C1 segment of cervical spinal cord (tissue), 14 donors: ENCODE measurements at places on chromosomes 12 and 14.

DNA sequence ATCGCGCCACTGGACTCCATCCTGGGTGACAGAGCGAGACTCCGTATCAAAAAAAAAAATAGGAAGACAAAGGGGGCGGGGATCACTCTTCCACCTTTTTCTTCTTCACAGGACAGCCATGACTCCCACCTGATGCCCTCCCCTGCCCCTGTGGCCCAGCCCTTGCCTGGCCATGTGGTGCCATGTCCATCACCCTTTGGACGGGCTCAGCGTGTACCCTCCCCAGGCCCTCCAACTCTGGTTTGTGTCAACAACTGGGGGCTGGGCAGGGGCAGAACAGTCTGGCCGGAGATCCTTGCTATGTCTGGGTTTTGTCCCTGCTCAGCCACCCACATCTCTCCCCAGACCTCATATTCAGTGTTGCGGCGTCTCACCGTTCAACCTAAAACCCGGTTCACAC lies 5.8 kb downstream of the TROAP start:
- DNase-seq: no peak

- no peak for DNase-seq
These were observed 141.6 kb downstream of the KICS2 start for GRCh38 chr12:64080319-64081007.

DNA sequence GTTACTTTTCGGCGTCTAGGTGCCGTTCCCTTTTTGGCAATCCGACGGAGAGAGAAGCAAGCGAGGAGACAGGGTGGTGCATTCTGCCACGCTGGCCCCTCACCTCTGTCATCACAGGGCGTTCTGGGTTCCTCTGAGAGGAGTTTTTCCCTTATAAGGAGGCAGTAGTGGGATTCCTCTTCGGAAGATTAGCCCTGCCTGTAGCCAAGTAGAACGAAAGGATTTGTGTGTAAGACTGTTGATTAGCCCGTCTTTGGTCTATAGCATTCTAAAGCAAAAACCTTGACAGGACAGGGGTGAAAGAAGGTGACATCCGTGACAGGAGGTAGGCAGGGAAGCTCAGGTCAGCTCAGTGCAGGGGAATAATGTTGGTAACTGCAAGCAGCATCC lies 9.1 kb upstream of the NEMF start:
- DNase-seq: peak; percentile 76

- no peak for DNase-seq
These were observed 66.0 kb downstream of the EGLN3 start for GRCh38 chr14:33884916-33885315.

DNA sequence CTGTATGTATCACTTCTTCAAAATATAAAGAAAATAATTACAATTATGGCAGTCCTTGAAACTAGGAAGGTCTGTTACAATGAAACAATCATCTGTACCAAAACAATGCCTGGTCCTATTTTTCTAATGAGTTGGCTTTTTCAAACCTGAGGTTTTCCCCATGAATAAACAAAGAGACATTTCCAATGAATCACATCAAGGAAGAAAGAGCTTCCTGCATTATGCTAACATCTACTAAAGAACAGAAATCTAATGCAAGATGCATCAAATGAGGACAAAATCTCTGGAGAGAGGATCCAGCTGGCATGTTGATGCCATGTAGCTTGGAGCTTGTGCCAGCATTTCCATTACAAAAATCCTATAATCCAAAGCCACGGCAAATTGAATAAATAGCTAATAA lies 29.3 kb downstream of the NIN start:
- no peak for DNase-seq

- DNase-seq: no peak
These were observed 177.9 kb upstream of the PRICKLE1 start for GRCh38 chr12:42767326-42767954.

GRCh38 chr12:56304872-56305590 lies 4.9 kb upstream of the CS start:
- no peak for DNase-seq

GRCh38 chr14:77542421-77543239 lies 44.0 kb upstream of the ISM2 start:
- DNase-seq: peak; percentile 26

DNA sequence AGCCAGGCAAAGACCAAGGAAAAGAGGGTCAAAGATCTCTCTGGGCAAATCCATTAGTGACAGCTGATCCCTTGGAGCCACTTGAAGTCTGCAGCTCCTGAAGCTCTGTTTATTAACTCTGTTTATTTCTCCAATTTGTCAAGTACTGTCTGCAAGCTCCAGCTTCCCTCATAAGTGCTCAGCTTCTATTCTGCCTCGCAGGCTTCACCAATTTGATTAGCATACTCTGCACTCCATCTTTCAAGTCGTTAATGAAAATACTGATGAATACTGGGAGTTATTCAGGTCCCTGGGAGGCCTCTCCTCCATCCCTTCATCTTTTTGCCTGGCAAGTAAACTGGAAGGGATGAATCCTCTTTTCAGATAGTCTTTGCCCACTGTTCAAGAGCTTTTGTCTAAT lies 54.3 kb downstream of the TTC9 start:
- DNase-seq: no peak

DNA sequence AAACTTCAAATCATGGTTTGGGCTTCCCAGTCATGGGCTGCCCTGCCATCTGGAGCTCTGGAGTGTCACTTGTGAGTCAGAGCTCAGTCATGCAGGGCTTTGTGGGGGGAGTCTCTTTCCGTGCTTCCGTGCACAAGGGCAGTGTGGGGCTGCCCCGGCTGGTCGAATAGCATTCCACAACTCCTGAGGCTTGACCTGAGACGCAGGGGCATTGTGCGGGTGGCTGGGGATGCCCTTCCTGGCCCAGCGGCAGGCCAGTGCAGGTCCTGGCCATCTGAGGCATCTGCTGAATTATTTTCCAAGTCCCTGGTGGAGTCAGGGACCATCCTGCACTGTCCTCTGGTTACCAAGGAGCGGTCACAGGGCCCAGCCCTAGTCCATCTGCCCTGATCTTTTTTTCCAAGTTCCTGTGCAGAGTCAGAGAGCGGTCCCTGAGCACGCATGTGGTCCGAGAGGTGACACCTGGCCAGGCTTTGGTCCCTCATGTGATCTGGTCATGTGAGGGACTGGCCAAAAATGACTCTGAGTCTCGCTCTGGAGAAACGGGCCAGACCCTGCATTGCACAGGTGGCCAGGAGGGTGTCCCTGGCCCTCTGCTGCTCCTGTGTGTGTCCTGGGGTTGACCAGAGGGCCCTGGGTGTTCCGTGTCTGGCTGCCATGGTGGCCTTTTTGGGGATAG lies 167.0 kb upstream of the ALG10B start:
- DNase-seq: no peak

- DNase-seq: no peak
These were observed 32.7 kb downstream of the ZCCHC8 start for GRCh38 chr12:122467983-122468382.

DNA sequence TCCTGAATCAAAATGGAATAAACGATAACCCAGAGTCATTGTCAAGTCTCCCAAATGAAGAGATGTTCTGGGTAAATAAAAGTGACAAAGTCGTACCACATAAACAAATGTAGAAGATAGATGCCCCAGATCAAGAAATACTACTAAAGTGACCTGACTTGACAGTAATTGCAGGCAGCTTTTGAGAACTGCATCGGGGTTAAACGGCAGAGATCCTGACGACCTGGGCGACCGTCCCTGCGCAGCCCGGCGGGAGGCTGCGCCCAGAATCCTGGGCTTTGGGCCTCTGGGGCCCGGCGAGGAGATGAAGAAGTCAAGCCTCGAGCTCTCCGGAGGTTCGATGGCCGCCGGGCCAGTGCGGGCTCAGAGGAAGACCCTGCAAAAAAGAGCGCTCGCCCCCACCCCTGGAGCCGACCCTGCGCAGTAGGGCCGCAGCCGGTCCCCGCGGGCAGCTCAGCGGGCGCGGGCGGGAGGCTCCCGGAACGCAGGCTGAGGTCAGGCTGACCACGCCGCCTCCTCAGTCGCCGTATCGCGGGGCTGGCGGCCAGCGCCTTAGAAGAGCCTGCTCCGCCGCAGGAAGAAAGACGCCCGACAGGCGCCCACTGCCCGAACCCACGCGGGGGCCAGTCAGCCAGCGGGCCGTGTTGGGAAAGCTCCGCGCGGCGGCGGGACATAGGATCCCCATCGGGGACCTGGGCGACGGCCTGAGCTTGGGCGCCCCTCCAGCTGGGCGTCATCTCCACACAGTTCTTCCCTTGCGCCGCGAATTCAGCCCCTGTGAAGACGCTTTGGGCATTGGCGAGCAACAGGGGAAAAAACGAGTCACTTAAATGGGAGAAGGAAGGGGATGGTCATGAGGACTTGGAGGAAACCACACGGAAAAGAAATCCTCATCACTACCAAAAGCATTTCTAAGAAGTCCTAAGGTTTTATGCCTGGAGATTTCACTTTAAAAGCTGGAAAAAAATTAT lies 16.0 kb downstream of the NKX2-1 start:
- DNase-seq: no peak

DNA sequence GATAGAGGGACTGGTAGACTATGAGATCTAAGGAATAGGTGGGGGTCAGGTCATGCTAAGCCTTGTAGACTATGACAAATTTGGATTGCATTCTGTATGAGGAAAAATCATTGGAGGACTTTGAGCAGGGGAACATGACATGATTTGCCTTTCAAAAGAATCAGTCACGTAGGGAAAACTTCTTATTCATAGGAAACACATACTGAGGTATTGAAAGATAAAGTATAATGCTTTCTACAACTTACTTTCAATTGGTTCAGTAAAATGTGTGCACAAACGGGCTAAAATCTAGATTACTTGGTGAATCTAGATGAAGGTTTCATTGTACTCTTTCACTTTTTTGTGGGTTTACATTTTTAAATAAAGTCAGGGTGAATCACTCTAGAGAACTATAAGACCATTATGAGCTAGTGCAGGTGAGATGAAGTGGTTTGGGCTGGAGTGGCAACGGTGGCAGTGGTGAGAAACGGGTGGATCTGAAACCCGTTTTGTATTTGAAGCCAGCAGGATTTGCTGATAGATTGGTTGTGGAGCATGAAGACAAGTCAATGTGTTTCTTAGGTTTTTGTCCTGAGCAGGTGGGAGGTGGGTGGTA lies 6.7 kb downstream of the BBS10 start:
- no peak for DNase-seq

DNA sequence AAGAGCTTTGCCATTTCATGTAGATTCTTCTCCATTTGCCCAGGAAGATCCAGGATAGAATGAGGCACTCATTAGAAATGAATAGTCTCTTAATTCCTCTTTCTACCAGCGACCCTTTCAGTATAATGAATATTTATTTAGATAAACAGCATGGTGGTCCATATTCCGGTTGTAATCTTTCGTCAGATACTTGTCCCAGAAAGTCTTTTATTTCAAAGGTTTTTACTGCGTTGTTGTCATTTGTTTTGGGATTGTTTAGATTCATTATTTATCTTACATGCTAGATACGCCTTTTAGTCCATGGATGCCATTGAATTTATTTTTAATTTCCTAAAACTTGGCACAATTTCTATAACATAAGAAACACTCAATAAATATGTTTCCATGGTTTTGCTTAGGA lies 139.7 kb upstream of the FLRT2 start:
- no peak for DNase-seq
